ENCODE measurements at places on chromosomes 13 and 19. TPM values are rescaled to one million over a fixed set of nuclear protein-coding genes. Genes with fewer than 3 reads are reported as not detected.

CLEC17A gene
- total RNA-seq, result not detected

ZNF177 gene
- 3.9 TPM for total RNA-seq

CYP4F11 gene
- total RNA-seq, result not detected

SOX21 gene
- not detected for total RNA-seq

ZNF565 gene
- total RNA-seq, result 1.2 TPM

PCDH9 gene
- total RNA-seq, result 2.4 TPM

EPSTI1 gene
- total RNA-seq, result 11.8 TPM

TMEM255B gene
- total RNA-seq, result not detected

ZC3H13 gene
- 20.0 TPM for total RNA-seq

CDC42EP5 gene
- total RNA-seq, result 24.6 TPM

NCAN gene
- total RNA-seq, result 0.36 TPM

- H3K4me3 ChIP-seq, result no peak overlapping the region
- H3K27me3 ChIP-seq, result no peaks in the 10 kb centered on the region
- H3K27ac ChIP-seq, result no peak overlapping the region
- no peaks in the 10 kb centered on the region for H3K36me3 ChIP-seq
- DNase-seq, result peak; percentile 44
- H3K4me1 ChIP-seq, result no peaks in the 10 kb centered on the region
These were observed 59.3 kb upstream of the WDFY2 start for GRCh38 chr13:51524829-51525566.

DNA sequence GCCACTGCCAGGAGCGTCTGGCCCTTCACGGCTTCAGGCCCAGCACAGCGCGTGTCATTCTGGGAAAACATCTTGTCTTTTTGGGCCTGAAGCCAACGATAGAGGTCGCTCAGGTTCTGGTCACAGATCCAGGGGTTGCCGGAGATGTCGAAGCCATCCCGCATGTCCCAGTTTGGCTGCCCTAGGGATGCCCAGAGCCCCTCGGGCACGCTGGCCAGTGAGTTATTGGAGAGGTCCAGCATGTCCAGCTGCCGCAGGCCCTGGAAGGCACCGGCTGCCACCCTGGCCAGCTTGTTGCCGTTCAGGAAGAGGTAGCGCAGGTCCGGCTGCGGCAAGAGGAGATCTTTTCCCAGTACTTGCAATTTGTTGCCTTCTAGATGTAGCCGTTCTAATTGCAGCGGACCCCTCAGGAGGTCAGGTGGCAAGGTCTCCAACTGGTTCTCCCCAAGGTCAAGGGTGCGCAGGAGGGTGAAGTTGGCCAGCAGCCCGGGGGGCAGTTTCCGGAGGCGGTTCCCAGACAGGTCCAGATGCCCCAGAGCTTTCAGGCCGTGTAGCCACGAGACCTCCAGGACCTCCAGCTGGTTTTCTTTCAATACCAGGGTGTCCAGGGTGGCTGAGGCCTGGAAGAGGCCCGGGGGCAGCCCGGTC, 1.8 kb downstream of the LRG1 start:
- no peaks in the 10 kb centered on the region for H3K4me1 ChIP-seq
- no peak overlapping the region for H3K4me3 ChIP-seq
- no peaks in the 10 kb centered on the region for H3K36me3 ChIP-seq

- H3K4me3 ChIP-seq, result no peak overlapping the region
- DNase-seq, result no peak
- H3K27ac ChIP-seq, result no peak overlapping the region
- H3K27me3 ChIP-seq, result no peaks in the 10 kb centered on the region
- H3K36me3 ChIP-seq, result no peaks in the 10 kb centered on the region
These were observed 15.9 kb downstream of the KANK2 start for GRCh38 chr19:11181488-11181887.

GRCh38 chr19:17340302-17340870, 3.0 kb downstream of the GTPBP3 start:
- no peak overlapping the region for H3K4me3 ChIP-seq
- peaks cover 4% of the 10 kb centered on the region for H3K4me1 ChIP-seq
- no peak overlapping the region for H3K27ac ChIP-seq
- no peak for DNase-seq
- H3K27me3 ChIP-seq, result no peaks in the 10 kb centered on the region
- H3K36me3 ChIP-seq, result no peaks in the 10 kb centered on the region

GRCh38 chr19:14479309-14479974, 4.3 kb upstream of the PTGER1 start:
- H3K36me3 ChIP-seq, result no peaks in the 10 kb centered on the region
- no peak for DNase-seq
- H3K4me3 ChIP-seq, result no peak overlapping the region
- H3K4me1 ChIP-seq, result no peaks in the 10 kb centered on the region
- no peak overlapping the region for H3K27ac ChIP-seq

DNA sequence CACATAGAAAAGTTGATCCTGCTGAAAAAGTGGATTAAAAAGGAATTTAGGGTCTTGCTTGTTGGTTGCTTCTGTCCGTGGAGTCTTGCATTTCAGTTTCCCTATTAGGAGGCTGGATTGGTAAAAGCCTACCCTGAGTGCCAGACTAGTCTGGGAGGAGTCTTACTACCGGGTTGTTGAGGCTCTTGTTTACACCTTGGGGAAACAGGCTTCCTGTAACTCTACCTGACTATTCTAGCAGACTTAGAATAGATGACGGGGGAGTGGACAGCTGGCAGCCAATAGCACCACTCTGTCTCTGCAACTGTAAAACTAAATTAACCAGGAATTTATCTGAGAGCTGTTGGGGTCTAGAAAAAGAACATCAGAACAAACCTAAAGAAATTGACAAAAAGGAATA, 11.3 kb upstream of the MPHOSPH8 start:
- H3K27ac ChIP-seq, result no peak overlapping the region
- no peaks in the 10 kb centered on the region for H3K27me3 ChIP-seq
- no peak for DNase-seq
- H3K4me1 ChIP-seq, result no peaks in the 10 kb centered on the region

GRCh38 chr13:100173203-100173602, 84.3 kb downstream of the PCCA start:
- no peak overlapping the region for H3K4me3 ChIP-seq
- no peak for DNase-seq

GRCh38 chr19:46579361-46579879, 21.7 kb upstream of the CALM3 start:
- no peaks in the 10 kb centered on the region for H3K4me1 ChIP-seq
- no peaks in the 10 kb centered on the region for H3K36me3 ChIP-seq

GRCh38 chr19:55581145-55581822, 636 bp upstream of the ZNF579 start:
- no peaks in the 10 kb centered on the region for H3K27me3 ChIP-seq

DNA sequence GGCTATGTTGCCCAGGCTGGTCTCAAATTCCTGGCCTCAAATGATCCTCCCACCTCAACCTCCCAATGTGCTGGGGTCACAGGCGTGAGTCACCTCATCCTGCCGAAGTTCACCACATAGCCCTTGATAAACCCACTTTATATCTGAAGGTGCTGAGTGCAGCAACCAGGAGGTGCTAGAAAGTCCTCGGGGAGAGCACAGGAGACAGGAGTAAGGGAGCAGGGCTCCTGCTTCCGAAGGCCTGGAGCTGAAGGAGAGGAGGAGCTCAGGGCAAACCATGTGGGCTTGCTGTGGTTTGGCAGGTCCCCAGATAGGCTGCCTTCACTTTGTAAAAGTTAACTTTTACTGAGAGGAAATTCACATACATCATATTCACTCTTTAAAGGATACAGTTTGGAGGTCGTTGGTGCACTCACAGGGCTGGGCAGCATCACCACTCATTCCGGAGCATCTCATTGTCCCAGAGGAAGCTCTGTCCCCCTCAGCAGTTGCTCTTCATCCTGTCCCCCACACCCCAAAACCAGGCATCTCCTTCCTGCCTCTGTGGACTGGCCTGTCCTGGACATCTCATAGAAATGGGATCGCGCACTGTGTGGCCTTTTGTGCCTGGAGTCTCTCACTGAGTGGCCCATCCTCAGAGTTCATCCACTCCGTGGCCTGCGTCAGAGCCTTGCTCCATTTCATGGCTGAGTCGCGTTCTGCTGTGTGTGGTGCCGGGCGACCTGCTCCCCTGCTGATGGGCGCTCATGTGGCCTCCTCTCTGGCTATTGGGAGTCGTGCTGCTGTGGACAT, 49.5 kb downstream of the KDM4B start:
- no peaks in the 10 kb centered on the region for H3K27me3 ChIP-seq
- DNase-seq, result no peak
- no peak overlapping the region for H3K4me3 ChIP-seq
- H3K36me3 ChIP-seq, result peaks cover 10% of the 10 kb centered on the region
- H3K27ac ChIP-seq, result no peak overlapping the region
- no peaks in the 10 kb centered on the region for H3K4me1 ChIP-seq

DNA sequence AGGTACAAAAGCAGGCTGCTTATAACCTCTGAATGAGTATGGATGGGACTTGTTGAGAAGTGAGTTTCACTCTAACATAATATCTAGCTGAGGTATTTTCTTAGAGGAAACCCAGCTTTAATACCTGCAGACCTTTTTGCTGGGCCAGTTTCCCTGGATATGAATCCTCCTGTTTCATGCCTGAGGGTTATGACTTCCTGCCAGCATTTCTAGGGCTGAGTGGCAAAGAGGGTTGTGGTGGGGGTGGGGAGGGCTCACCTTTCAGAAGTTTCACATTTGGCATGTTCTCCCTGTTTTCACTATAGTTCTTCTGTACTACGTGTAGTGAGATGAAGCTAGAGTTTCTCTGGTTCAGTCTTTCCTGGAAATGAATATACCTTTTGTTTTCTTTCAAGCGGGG, 73.7 kb downstream of the LACC1 start:
- no peaks in the 10 kb centered on the region for H3K27me3 ChIP-seq
- H3K4me1 ChIP-seq, result peaks cover 6% of the 10 kb centered on the region
- no peaks in the 10 kb centered on the region for H3K36me3 ChIP-seq
- DNase-seq, result no peak

DNA sequence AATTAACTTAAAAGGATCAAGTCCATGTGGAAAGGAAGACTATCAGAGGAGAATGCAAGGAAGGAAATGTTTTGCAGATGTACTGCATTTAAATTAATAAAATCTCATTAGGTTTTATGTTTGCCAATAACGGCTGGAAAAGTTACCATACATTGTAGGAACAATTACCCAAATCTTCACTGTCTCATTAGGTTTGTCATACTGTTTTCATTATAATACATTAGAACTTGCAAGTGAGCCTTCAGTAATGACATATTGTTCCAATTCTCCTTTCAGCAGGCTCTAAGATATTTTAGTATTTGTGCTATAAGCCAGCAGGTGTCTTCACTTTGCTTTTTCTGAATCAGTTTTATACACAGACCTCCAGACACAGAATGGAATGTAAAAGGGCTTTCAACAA, 661.6 kb upstream of the KLHL1 start:
- H3K27me3 ChIP-seq, result no peaks in the 10 kb centered on the region
- H3K36me3 ChIP-seq, result no peaks in the 10 kb centered on the region
- H3K4me1 ChIP-seq, result no peaks in the 10 kb centered on the region
- no peak for DNase-seq

DNA sequence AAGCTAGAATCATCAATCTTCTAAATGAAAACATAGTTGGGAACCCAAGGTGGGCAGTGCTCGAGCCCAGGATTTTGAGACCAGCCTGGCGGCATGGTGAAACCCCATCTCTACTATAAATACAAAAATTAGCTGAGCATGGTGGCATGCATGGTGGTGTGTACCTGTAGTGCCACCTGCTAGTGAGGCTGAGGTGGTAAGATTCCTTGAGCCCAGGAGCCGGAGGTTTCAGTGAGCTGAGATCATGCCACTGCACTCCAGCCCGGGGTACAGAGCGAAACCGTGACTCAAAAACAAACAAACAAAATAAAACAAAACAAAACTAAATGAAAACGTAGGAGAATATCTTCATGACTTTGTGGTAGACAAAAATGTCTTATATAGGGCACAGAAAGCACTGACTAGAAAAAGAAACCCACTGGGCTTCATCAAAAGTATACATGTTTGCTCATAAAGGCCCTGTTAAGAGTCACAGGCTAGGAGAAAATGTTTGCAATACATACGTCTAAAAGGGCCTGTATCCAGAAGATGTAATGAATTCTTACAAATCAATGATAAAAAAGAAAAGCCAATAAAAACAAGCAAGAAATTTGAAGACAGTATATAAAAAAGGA, 353.6 kb downstream of the FGF9 start:
- H3K36me3 ChIP-seq, result no peaks in the 10 kb centered on the region
- H3K27ac ChIP-seq, result no peak overlapping the region
- no peaks in the 10 kb centered on the region for H3K4me1 ChIP-seq
- H3K4me3 ChIP-seq, result no peak overlapping the region
- no peaks in the 10 kb centered on the region for H3K27me3 ChIP-seq
- DNase-seq, result no peak

DNA sequence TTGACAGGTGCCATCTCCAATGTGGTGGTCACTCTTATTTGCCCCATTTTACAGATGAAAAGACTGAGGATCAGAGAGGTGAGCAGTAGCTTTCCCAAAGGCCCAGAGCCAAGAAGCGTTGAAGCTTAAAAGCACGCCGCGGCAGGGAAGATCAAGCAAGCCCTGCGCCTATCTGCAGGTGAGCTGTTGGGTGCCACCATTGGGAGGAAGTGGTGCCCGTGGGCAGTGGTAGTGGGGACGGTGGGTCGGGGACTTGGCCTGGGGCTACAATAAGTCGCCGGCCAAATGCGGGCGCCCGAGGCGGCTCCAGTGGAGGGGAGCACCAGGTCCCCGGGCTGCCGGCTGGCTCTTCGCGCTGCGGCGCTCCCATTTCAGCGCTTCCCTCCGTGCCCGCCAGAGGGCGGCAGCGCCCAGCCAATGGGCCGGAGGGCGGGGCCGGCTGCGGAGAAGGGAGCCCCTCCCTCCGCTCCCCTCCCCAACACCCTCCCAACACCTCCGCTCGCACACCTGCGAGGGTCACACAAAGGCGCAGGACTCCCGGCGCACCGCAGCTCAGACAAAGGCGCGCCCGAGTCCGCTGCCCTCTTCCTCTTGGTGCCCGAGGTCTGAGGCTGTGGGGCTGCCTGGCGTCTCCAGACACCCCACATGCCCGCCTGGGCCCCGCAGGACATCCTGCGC, 744 bp upstream of the POU2F2 start:
- H3K36me3 ChIP-seq, result no peaks in the 10 kb centered on the region
- H3K4me1 ChIP-seq, result no peaks in the 10 kb centered on the region
- peaks cover 51% of the 10 kb centered on the region for H3K27me3 ChIP-seq
- no peak overlapping the region for H3K4me3 ChIP-seq
- H3K27ac ChIP-seq, result no peak overlapping the region
- peak; percentile 44 for DNase-seq

GRCh38 chr19:46388311-46389095, 24.9 kb downstream of the CCDC8 start:
- no peaks in the 10 kb centered on the region for H3K4me1 ChIP-seq
- no peak overlapping the region for H3K4me3 ChIP-seq
- DNase-seq, result no peak
- no peak overlapping the region for H3K27ac ChIP-seq
- H3K27me3 ChIP-seq, result no peaks in the 10 kb centered on the region

- H3K27me3 ChIP-seq, result no peaks in the 10 kb centered on the region
- H3K4me3 ChIP-seq, result no peak overlapping the region
- no peak for DNase-seq
- no peak overlapping the region for H3K27ac ChIP-seq
- no peaks in the 10 kb centered on the region for H3K36me3 ChIP-seq
These were observed 62.1 kb downstream of the RUBCNL start for GRCh38 chr13:46324976-46325375.

GRCh38 chr19:28466107-28467045, 746.6 kb downstream of the UQCRFS1 start:
- no peak overlapping the region for H3K4me3 ChIP-seq
- no peaks in the 10 kb centered on the region for H3K27me3 ChIP-seq
- peak; percentile 76 for DNase-seq
- no peaks in the 10 kb centered on the region for H3K36me3 ChIP-seq
- no peak overlapping the region for H3K27ac ChIP-seq
- H3K4me1 ChIP-seq, result no peaks in the 10 kb centered on the region
